ENCODE measurements at places on chromosomes 11 and 22.

- DNase-seq = no peak
Observed at GRCh38 chr22:36344106-36344827, 43.5 kb downstream of the MYH9 start.

DNA sequence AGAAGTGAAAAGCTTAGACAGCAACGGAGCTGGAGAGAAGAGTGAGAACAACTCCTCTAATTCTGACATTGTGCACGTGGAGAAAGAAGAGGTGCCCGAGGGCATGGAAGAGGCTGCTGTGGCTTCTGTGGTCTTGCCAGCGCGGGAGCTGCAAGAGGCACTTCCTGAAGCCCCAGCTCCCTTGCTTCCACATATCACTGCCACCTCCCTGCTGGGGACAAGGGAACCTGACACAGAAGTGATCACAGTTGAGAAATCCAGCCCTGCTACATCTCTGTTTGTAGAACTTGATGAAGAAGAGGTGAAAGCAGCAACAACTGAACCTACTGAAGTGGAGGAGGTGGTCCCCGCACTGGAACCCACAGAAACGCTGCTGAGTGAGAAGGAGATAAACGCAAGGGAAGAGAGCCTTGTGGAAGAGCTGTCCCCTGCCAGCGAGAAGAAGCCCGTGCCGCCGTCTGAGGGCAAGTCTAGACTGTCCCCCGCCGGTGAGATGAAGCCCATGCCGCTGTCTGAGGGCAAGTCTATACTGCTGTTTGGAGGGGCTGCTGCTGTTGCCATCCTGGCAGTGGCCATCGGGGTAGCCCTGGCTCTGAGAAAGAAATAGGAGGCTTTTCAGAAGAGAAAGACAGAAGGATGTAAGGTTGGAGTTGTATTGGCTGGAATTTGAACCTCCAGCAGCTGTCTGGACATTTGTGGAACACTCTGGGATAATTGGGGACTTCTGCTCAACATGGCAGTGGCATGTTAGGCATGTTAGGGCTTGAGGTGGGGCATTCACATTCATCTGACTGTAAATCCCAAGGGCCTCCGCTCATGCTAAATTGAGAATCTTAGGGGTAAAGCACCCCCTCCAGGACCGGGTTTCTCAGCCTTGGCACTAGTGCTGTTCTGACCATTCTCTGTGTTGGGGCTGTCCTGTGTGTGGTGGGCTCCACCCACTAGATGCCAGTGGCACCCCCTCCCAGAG is 47.1 kb downstream of the BID start:
- DNase-seq = no peak

GRCh38 chr11:96391698-96392307 is 2.0 kb downstream of the JRKL start:
- no peak for DNase-seq

DNA sequence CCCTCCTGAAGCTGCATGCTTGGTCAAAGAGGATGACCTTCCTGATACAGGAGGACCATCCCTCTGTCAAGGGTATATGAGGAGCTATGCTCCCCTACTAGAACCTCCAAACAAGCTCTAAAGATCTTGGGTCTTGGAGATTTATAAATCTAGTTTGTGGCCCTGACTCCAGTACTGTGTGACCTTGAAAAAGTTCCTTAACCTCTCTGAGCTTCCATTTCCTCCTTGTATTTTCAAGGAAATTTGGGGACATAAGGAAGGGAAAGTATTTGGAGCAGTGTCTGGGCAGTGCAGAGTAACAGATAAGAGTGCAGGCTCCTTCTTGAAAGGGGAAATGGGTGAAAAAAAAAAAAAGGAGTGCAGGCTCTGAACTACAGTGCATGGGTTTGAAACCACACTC is 45.9 kb downstream of the CHRDL2 start:
- no peak for DNase-seq

DNA sequence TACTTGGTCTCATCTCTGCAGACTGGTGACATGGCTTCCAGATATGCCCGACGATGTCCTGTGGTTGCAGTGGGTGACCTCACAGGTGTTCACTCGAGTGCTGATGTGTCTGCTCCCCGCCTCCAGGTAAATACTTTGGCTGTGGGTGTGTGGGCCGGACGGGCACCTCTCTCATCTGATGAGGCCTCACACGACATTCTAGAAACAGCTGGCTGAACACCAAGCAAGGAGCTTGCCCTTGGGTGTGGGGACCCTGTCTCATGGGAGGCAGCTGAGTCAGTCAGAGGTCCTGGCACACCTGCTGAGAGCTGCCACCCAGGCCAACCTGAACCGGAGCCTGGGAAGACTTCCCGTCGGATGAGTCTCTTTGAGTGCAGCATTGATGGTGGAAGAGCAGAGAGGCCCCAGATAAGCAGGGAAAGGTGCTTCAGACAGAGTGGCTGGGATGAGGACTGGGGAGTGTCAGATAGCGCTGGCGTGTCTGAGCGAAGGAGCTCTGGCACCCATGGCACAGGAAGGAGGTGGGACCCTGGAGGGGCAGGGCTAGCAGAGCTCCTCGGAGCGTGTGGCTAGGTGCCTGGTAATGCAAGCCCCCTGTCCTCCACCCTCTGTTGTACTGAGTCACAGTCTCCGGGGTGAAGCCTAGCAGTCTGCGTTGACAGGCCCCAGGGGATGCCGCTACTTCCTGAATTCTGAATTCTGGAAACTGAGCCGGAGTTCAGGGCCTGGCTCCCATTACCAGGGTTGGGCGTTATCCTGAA is 10.4 kb upstream of the SAMM50 start:
- DNase-seq = no peak

DNA sequence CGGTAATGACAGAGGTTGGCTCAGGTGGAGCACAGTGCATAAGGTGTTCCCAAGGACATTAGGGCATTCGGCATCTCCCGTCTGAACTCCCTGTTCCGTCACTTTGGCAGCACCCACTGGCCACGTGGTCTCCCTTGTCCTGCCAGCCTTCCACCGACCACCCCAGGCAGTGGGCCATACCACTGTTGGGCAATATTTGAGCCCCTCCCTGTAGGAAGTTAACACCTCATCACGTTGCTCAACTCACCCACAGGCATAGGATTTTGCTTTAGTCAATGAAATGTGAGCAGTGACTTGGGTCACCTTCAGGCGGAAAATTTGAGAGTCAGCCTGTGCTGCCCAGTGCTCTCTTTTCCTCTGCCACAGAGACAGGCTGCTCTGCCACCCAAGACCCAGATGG is 44.0 kb downstream of the SERPINH1 start:
- no peak for DNase-seq

DNA sequence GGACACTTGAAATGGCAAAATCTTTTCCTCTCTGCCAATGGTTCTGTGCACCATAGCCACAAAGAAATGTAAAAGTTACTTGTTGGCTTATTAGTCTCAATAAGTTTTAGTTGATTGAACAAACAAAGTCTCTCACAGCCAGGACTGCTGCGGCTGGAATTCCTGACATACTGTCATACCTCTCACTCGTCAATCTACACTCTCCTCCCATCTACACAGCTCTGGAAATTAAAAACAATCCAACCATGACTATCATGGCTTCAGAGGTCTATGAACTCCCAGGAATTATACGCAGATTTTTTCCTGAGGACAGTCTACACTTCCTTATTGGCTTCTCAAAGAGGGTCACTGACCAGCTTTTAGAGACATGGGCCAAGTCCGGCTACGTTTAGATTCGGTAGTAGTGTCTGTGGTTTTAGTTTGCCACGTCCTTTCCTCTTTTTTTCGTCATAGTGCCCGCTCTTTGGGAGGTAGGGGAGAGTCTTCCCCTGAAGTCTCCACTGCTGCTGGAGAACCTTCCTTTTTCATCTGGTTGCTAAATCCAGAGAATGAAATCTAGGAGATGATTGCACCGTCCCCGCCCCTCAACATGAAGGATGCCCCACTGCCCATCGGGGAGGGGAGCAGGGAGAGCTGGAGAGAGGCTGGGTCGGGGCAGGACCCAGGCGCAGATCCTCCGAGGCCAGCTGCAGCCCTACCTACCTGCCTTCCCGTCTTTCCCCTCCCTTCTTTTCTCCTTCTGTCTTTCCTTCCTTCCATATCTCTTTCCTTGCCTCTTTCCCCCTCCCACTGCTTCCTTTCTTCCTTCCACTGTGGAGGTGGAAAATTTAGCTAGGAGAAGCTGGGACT is 1.0 kb upstream of the PLEKHB1 start:
- DNase-seq = no peak

GRCh38 chr11:32215157-32215556 is 124.3 kb downstream of the RCN1 start:
- no peak for DNase-seq

GRCh38 chr22:23580576-23581259 is 628 bp upstream of the IGLL1 start:
- no peak for DNase-seq

DNA sequence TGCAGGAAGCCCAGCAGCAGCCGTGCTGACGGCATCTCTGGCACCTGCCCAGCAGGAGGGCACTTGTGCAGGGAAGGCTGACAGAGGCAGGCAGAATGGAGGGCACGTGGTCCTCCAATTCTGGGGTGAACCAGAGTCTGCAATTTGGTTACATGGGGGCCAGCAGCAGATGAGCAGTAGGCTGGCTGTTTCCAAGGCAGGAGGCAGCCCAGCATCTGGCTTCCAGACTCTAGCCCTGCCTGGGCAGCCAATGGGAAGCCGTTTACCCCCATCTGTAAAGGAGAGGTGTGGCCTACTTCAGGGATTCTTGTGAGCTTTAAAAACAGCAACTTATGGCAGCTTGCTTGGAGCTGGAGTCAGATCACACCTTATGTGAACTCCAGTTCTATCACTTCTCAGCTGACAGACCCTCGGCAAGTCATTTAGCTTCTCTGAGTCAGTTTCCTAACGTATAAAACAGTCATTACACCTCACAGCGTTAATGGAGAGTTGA is 27.9 kb upstream of the RASL10A start:
- DNase-seq = peak; percentile 56

- no peak for DNase-seq
Observed at GRCh38 chr22:20186183-20186870, 35.5 kb upstream of the CCDC188 start.

GRCh38 chr11:113474362-113475159 is 637 bp downstream of the DRD2 start:
- DNase-seq = peak; percentile 52

GRCh38 chr22:17767233-17768065 is 6.8 kb downstream of the BID start:
- no peak for DNase-seq

- DNase-seq = no peak
Observed at GRCh38 chr11:130760515-130761125, 155.7 kb downstream of the SNX19 start.

DNA sequence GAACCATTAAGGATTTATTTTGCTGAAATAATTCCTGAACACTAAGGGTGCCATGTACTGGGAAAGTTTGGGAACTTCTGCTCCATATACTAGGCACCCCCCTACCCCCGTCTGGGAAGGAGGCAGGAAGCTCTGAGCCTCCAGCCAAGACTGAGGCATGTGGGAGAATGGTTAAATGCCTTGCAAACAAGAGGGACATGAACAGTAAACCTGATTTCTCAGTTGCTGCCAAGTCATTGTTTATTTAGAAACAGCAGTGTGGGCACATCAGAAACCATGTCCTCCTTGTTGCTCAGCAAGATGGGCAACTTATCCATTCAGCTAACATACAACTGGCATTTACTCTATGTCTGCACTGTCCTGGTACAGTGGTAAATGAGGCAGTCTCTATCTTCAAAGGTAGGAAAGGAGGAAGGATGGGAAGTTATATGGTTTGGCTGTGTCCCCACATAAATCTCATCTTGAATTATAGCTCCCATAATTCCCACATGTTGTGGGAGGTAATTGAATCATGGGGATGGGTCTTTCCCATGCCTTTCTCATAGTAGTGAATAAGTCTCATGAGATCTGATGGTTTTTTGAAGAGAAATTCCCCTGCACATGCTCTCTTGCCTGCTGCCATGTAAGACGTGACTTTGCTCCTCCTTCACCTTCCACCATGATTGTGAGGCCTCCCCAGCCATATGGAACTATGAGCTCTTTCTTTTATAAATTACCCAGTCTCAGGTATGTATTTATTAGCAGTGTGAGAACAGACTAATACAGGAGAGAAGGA is 459.1 kb downstream of the MIAT start:
- DNase-seq = no peak

DNA sequence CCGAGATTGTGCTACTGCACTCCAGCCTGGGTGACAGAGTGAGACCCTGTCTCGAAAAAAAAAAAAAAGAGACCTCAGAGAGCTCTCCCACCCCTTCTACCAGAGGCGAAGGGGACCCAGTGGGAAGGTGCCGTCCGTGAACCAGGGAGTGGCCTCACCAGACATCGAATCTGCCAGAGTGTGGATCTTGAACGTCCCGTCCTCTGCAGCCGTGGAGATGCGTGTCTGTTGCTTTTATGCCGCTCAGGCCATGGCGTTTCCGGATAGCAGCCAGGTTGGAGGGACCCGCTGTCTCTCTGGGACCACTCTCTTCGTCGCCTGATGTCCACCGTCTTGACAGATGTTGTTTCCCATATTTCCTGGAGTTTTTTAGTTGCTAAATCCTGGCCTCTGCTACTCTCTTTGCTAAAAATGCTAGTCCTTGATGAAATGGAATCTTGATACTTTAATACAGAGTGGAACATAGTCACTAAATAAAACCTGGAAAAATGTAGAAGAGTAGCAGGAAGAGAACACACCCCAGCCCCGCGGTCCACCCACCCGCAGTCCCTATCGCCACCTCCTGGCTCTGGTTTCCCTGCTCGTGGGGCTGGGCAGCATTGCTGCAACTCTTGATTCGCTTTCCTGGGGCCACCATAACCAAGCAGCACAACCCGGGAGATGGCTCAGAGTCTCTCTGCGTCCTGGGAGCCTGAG is 12.0 kb upstream of the MUC6 start:
- DNase-seq = no peak

GRCh38 chr11:33709466-33709865 is 8.8 kb upstream of the C11orf91 start:
- DNase-seq = no peak

- no peak for DNase-seq
Observed at GRCh38 chr11:70682056-70682455, 283.7 kb downstream of the CTTN start.

DNA sequence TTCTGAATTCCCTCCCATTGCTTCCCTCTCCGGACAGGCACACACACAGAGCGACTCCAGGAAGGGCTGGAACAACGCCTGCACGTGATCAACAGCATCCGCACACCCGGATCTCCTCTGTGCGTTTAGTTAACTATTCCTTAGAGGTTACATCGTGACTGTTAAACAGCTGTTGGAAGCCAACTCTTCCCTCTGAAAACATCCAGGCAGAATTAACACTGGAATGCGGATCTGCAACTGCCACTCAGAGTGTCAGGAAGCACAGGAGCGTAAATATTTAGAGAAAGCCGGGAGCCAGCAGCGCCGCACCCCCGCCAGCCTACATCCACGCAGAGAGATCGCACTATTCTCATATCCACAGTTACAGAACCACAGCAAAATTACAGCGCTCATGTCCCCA is 46.2 kb downstream of the SHANK2 start:
- no peak for DNase-seq

DNA sequence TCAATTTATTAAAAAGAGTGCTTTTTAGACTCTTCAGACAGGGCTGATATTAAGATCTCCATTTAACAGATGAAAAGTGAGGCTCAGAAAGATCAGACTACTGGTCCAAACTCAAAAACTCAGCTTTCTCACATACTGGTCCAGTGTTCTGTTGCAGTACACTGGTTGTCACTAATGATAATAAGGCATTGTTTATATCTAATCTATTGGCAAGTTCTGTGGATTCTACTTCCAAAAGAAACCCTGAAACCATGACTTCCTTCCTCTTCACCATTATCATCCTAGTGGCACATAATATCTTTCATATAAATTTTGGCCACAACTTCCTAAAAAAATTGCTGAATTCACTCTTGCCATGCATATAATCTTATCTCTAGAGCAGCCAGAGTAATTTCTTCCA is 36.9 kb downstream of the F2 start:
- DNase-seq = no peak

- no peak for DNase-seq
Observed at GRCh38 chr11:114169821-114170220, 110.3 kb downstream of the ZBTB16 start.

GRCh38 chr11:90343673-90344072 is 120.8 kb upstream of the CHORDC1 start:
- no peak for DNase-seq

Data from NCI-H226 (cell line).